ENCODE measurements at places on chromosomes 1 and 21.

DNA sequence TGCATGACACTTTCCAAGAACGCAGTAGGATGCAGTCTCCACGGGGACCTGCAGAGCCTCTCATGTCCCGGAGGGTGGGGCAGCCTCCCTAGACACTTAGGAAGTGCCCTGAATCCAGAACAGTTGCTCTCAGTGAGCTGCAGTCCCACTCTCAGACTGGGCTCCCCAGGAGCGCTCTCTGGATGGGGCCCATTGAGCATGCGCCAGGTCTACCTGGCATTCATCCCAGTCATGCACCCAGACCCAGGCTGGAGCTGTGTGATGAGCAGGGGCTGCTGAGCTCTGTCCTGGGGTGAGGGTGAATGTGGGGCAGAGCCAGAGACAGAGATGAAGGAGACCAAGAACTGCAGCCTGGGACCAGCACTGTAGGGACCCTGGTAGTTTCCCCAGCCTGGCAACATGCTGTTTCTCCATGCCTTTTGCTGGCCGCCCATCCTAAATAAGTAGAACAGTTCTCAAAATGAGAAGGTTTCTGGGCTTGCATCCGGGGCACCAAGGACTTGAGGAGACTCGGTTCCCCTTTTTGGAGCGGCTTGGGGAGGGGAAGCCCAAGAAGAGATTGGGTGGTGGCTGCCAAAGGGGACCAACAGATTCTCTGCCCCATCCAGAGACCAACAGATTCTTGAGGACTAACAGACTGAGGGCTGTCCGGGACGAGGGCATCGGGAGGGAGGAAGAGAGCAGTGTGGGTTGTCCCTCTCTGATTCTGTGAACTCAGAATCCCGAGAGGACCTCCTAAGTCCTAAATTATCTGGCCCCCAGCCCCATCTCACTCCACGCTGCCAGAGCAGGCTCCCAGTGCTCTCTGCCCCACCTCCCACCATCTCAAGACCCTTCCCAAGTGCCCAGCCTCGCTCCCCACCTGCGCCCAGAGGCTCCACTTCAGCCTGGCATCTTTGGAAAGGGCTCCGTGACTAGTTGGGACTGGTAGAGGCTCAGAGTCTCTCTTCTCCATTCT is 1.0 kb upstream of the PGLYRP4 start:
- DNase-seq = no peak

DNA sequence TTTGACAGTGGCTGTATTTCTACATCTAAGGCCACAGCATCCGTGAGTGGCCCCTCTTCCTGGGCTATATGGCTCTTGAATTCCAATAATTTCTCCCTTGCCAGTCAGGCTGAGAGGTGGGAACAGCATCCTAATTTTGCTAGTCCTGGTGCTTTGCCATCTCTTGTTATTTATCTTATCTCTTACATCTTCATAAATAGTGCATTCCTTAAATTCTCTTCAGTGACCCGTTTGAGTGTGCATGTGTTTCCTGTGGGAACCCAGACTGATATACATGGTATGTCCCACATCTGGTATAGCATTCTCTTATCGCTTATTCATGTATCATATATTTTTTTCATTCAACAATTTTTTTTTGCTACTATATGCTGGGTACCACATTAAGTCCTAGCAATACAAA is 9.9 kb downstream of the S100A11 start:
- no peak for DNase-seq

DNA sequence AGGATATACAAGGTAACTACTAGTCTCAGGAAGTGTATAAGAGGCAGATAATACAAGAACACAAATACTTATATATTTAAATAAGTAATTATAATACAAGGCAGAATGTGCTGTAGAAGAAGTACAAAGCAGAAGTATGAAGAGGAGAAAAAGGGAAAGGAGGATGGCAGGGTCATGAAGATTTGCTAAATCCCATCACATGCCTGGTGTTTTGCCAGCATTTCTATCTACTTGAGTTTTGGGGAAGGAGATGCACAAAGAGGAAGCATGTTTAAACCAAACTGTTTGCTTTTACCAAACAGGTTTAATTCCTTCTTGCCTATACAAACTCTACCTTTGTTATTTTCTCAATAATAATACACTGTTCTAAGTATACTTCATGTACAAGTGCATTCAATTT is 60.9 kb upstream of the PODN start:
- no peak for DNase-seq

GRCh38 chr1:175597205-175597604 is 146.2 kb downstream of the TNR start:
- no peak for DNase-seq

- DNase-seq = no peak
Observed at GRCh38 chr1:17375651-17376050, 3.7 kb downstream of the PADI6 start.

DNA sequence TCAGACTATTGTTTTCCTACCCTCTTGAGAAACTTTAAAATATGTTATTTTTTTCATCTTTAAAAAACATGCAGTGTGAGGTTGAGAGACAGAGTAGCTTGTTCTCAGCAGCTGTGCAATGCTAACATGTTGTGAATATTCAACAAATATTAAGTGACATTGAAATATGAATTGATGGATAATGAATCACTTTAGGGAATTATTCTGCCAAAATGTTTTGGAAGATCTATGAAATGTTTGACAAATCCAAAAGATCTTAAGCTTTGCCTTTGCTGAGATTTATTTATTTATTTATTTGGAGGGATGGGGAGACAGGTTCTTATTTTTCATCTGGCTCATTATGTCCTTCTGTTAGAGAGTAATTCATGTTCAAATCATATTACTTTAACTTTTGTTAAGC is 680.1 kb upstream of the CXADR start:
- DNase-seq = no peak

DNA sequence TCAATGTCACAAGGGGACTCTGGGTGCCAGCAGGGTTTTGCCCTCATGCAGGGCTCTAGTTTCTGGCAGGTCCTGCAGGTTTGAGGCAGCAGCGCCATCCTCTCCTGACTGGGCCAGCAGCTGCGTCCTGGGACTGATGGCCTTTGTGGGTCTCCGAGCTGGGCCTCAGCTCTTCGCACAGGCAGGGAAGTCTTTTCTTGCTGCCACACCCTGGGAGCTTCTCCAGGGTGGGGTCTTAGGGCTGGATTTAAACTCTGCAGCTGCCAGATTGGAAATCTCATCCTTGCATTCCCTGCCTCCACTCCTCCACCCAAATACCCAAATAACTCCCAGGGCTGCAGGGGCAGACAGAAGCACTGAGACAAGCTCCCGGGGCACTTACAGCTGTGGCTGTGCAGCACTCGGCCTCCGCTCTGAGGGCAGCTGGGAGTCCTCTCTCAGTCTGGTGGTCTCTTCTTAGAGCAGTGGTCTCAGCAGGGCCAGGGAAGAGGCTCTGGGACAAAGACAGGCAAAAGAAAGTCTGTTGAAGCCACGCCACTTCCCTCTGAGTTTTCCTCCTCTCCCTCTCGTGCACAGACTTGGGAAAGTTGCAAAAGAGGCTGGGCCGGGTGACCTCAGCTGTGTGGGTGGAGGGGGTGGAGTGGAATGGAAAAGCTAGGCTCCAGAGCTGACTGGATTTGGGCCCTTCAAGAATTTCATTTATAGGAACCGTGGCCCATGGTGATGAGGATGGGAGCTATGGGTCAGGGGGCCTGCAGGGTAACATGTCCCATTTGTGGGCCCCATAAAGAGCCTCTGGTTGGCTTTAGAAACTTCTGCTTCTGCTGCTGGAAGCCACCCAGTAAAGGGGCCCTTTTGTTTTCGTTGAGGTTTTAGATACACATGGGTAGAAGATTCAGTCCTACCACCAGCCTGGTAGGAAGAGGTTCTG is at the start of gene RAB7B:
RAB7B (minus strand) TSS at position 525 of the 931 bp plus-strand sequence. CDS start 9,260 bp downstream, outside the sequence.
- DNase-seq = peak; percentile 28

DNA sequence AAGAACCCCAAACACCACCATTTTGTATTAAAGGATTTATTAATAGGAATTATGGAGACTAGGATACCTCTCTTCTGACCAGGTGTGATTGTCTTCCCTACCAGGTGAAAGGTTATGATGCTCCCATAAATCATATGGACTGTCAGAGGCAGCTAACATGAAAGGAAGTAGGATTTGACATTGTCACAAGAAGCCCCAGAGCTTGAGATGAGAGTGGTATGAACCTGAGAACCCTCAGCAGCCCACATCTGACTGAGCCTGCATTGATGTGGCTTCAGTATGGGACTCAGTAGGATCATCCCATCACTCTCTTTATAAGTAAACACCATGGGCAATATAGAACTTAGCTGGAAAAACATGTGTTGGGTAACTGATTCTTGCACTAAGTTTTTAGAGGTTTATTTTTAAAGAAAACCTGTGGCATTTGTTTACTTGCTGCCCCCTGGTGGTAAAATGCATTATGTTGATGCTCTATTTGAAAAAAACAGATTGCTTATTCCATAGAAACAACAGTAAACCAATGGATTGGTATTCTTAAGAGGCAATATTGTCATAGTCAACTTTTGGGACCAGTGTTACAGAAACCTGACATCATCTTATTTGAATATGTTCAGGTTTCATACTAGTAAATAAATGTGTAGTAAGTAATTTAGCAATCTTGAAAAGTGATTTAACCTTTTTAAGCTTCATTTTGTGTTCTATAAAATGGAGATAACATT is 16.6 kb upstream of the CACYBP start:
- no peak for DNase-seq

GRCh38 chr21:33412832-33413519 is 9.8 kb downstream of the IFNGR2 start:
- DNase-seq = no peak

DNA sequence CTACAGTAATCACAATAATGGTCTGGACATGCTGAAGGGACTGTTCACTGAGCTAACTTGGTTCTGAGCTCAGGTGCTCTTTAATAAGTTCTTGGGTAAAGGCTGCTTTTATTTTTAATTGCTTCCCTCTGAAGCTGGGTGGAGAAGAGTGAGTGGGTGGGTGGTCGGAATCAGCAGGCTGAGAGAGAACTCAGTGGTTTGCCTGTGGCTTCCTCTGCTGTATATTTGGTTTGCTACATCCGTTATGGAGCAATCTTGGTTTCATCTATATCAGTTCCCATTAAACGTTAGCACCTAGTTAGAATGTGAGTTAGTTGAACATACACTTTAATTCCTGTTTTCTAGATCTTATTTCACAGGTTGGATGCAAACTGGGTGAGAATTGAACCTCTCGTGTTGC is 23.3 kb downstream of the CNIH4 start:
- no peak for DNase-seq

GRCh38 chr1:46532095-46532494 is 19.4 kb downstream of the KNCN start:
- DNase-seq = no peak

- DNase-seq = no peak
Observed at GRCh38 chr1:209653915-209654351, 1.7 kb upstream of the LAMB3 start.

DNA sequence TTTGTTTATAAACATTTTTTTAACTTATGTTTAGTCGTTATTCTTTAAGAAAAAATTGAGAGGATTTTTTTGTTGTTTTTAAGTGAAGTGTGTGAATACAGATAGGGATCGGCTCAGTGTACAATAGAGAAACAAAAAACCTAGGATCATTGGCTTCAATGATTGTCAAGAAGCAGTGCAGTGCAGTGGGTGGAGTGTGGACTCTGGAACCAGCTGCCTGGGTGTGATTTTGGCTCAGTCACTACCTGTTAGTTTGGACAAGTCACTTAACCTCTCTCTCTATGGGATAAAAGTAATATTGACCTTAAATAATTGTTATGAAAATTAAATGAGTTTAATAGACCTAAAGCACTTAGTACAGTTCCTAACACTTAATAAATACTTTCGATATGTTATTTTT is 41.3 kb downstream of the SCCPDH start:
- no peak for DNase-seq

DNA sequence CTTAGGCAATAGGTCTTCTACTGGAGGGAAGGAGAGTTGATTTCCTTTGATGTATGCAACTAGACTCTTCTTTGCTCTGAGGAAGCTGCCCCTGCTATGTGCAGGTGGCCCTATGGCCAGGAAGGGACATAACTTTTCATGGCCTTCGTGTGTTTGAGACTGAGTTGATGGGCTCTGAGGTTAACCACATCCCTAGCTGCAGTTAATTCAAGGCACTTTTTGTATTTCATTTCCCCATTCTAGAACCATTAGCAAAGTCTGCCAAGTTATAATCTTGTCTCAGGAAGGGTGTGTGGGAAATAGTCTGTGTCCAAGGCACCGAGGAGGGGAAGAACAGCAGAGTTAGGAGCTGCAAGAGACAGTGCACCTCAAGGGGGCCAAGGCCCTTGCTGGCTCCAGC is 2.5 kb downstream of the FCRL4 start:
- no peak for DNase-seq

DNA sequence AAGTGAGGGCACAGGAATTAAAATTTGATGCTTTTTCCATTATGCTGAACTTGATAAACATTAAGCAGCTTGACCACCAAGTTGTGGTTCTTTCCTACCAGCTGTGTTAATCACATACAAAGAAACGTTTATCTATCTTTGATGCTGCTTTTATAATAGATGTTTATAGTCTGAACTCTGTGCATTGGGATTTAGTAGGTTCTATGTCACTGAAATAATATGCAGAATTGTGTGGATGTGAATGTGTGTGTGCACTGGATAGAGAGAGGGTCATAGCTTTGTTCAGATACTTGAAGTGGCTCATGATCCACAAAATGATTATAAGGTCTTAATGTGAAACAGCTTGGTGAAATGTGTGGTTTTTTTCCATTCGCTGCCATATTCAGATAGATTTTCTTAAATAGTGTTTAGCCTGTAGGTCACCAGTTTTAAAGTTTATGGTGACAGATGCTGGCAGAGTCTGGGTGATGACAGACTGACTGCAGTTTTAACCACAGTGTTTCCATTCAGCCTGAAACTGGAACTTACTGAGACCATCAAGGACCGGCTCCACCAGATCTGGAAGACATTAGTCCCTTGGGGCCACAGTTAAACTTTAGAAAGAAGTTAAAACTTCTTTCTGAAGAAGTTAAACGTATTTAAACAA is 10.2 kb downstream of the DDI2 start:
- peak; percentile 31 for DNase-seq

GRCh38 chr1:7295946-7296345 is 475.1 kb upstream of the VAMP3 start:
- no peak for DNase-seq

DNA sequence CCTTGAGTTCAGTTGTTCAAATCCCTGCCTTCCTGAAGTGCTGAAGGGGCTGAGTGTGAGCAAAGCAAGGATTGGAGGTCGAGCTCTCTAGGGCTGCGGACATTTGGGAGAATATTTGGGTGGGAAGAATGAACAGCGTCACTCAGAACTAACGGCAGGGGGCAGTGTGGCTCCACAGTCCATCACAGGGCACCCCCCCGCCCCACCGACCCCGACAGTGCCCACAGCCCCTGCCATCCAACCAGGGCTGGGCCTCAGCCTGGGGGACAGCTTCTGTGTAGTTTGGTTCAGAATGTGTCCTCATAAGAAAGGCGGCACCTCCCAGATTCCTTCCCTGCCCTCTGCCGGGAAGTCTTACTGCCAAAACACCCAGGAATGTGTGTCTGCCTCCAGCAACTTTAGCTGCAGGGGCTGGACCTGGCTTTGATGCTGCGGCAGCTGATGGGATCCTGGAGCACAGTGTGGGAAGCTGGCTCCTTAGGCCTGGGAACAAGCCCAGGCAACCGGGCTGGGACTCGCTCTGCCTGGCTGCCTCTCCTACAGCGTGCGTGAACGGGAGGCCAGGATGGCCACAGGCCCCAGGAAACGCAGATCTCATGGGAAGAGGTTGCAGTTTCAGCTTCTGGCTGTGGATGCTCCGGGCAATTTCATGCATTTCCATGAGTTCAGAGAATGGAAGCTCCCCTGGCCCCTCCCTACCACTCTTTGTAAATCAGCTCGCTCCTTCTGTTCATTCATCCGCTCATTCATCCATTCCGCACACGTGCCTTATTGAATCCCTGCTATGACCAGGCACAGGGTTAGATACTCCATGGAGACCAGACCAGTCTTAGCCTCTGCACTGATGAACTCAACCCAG is 104.9 kb upstream of the TMPRSS2 start:
- peak; percentile 97 for DNase-seq
